Effector memory CD8-positive, alpha-beta T cell (primary cell): ENCODE measurements at places on chromosomes 5 and 9.
A peak's percentile ranks its signal among the peaks of the same experiment; 100 is the strongest.

GRCh38 chr5:92687821-92688722, 892.9 kb downstream of the NR2F1-AS1 start:
- no peak for DNase-seq
- H3K36me3 ChIP-seq, result no peaks in the 10 kb centered on the region

GRCh38 chr5:123297866-123298265, 125.3 kb downstream of the CEP120 start:
- no peaks in the 10 kb centered on the region for H3K4me1 ChIP-seq
- peaks cover 11% of the 10 kb centered on the region for H3K27me3 ChIP-seq
- H3K4me3 ChIP-seq, result no peak overlapping the region
- H3K27ac ChIP-seq, result no peak overlapping the region
- no peak for DNase-seq
- no peaks in the 10 kb centered on the region for H3K36me3 ChIP-seq

DNA sequence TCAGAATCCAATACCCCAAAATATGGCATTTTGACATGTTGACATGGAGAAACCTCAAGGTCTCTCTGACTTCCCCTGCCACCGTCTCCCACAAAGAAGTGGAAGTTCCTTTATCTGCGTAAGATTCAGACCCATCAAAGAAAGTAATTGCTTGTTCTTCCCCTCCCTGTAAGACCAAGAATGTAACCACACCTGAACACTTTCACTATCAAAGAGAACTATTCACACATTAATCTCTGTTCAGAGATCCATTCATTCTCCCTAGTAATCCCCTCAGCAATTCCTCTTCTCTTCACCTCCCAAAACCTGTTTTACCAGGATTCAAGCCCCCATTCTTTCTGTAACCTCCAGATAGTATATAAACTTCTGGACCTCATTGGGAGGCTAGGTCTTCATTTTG, 4.1 kb upstream of the SLC1A1 start:
- no peak overlapping the region for H3K27ac ChIP-seq
- no peak for DNase-seq
- H3K4me1 ChIP-seq, result peaks cover 10% of the 10 kb centered on the region
- peaks cover 15% of the 10 kb centered on the region for H3K27me3 ChIP-seq
- H3K36me3 ChIP-seq, result no peaks in the 10 kb centered on the region

DNA sequence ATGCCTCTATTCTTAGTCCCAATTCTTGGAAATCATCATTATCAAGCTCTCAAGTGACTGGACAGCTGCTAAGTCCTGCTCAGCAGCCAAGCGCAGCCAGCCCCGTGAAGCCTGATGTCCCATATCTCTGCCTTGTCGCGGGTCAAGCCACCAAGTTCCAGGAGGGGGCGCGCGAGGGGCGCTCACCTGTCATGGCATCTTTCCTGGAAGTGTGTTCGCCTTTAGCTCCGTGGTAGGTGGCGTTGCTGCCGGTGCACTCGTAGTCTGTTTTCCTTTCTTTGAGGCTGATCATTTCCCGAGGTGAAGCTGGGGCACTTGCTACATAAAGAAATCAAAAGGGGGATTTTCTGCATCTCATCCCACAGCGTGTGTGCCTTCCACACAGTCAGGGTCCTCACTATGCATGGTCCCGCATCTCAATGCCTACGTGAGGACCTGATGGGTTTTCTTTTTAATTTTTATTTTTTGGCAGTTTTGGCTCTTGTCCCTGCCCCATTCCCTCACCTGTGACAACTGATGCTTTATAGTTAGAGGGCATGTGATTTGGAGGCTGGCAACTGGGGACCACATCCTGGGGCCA, 227.0 kb upstream of the DAP start:
- DNase-seq, result peak; percentile 15
- peaks cover 20% of the 10 kb centered on the region for H3K27me3 ChIP-seq
- H3K4me1 ChIP-seq, result peaks cover 9% of the 10 kb centered on the region
- peak overlapping the region; percentile 15 for H3K4me3 ChIP-seq

DNA sequence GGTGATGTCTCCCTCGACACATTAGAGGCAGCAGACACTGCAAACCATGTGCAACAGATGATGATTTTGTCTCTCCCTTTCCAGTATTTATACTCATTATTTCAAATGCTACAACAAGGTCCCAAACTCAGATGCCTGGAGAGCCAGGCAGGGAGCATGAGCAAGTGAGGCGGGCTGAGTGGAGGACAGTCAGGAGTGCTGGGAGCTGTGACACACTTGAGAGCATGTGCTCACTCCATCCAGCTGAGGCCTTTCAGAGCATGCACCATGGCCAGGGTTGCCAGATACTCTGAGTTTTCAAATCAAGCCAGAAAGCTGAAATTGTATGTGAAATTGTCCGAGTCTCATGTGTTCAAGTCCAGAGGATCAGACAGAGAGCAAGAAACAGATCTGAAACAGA, 55.8 kb upstream of the SLC2A8 start:
- no peaks in the 10 kb centered on the region for H3K27me3 ChIP-seq
- H3K27ac ChIP-seq, result no peak overlapping the region
- H3K36me3 ChIP-seq, result peaks cover 2% of the 10 kb centered on the region
- no peaks in the 10 kb centered on the region for H3K4me1 ChIP-seq
- no peak for DNase-seq

DNA sequence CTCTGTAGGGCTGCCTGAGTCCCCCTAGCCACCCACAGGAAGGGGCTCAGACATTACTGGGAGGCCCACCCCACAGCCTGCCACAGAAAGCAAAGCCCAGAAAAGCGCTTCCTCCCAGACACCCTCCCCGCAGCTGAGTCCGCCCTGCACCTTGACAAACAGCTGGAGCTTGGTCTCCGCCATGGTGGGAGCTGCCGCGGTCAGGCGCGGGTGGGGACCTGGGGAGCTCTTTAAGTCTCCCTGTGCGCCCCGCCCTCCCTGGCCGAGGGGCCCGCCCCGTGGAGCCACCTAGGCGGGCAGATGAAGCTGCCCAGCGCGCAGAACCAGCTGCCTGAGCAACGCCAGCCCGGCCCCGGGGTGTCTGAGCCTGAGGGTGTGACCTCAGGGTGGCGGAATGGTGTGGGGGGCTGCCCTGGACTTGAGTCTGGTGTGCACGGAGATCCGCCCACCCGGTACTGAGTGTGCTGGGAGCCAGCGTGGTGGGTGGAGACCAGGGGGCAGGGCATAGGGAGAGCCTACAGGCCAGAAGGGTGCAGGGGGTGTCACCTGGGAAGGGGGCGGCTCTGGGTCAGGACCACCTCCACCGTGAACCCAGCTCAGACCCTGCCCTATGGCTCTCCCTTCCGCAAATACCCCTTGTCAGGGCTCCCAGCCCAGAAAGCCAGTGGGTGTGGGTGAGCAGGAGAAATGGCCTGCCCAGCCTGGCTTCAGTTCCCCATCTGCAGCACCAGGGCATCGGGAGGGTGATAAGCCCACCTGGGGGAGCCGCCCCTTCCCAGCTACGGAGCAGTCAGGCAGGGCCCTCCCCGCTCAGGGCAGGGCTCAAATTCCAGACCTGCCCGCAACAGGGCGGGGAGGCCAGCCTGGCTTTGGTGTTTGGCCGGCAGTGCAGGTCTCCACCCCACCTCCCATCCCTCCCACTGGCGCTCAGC, at the start of gene CLIC3:
Gene CLIC3 (minus strand): TSS at position 208 of the 932 bp plus-strand sequence. CDS start 25 bp downstream, at position 183.
- peak within 1 kb of the TSS; percentile 95 for H3K4me3 ChIP-seq
- H3K4me1 ChIP-seq, result peaks cover 49% of the 10 kb centered on the region
- peak within 1 kb of the TSS; percentile 99 for H3K27ac ChIP-seq
- peak; percentile 72 for DNase-seq
- H3K27me3 ChIP-seq, result no peaks in the 10 kb centered on the region
- H3K36me3 ChIP-seq, result peaks cover 52% of the 10 kb centered on the region

- no peak overlapping the region for H3K4me3 ChIP-seq
- peaks cover 3% of the 10 kb centered on the region for H3K36me3 ChIP-seq
- no peak for DNase-seq
- no peak overlapping the region for H3K27ac ChIP-seq
Measured at GRCh38 chr5:73587923-73588322, 22.4 kb downstream of the UTP15 start.

GRCh38 chr9:11340654-11341053, 727.9 kb upstream of the PTPRD start:
- H3K27me3 ChIP-seq, result no peaks in the 10 kb centered on the region
- DNase-seq, result no peak
- no peak overlapping the region for H3K27ac ChIP-seq

DNA sequence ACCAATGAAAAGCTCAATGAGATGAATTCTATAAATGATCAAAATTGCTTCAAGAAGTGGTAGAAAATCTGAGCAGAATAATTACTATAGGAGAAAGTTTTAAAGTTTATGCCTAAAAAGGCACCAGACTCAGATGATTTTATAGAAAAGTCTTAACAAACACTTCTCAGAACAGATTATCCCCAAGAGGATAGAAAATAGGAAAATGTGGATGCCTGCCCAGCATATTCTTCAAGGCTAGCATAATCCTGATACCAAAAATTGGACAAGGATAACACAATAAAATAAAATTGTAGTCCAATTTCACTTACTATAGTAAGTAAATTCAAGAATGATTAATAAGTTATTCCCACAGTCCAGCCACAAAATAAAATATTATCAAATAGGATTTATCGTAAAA, 397.0 kb downstream of the NR2F1-AS1 start:
- H3K4me3 ChIP-seq, result no peak overlapping the region
- no peaks in the 10 kb centered on the region for H3K36me3 ChIP-seq
- H3K27me3 ChIP-seq, result no peaks in the 10 kb centered on the region
- H3K27ac ChIP-seq, result no peak overlapping the region
- no peak for DNase-seq
- no peaks in the 10 kb centered on the region for H3K4me1 ChIP-seq

GRCh38 chr5:76855961-76856360, 6.1 kb downstream of the S100Z start:
- no peaks in the 10 kb centered on the region for H3K36me3 ChIP-seq
- peak; percentile 2 for DNase-seq
- H3K4me1 ChIP-seq, result peaks cover 21% of the 10 kb centered on the region

DNA sequence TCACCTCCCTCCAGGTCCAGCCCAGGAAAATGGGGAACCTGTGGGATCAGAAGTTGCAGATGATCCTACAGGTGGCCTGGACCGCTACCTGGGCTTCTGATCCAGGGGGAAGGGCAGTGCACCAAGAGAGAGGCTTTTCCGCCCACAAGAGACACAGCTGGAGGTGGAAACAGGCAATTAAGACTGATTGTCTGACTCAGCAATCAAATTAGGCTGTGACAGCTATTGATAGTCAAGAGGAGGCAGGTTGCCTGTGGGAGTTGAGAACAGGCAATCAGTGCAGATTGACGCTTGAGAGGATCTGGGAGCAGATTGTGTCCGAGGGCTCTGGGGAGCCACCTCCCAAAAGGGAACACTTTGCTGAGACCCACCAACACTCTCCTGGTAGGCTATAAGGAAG, 71.1 kb upstream of the SLC44A1 start:
- peaks cover 2% of the 10 kb centered on the region for H3K36me3 ChIP-seq
- no peak overlapping the region for H3K4me3 ChIP-seq
- no peak for DNase-seq
- no peaks in the 10 kb centered on the region for H3K4me1 ChIP-seq

DNA sequence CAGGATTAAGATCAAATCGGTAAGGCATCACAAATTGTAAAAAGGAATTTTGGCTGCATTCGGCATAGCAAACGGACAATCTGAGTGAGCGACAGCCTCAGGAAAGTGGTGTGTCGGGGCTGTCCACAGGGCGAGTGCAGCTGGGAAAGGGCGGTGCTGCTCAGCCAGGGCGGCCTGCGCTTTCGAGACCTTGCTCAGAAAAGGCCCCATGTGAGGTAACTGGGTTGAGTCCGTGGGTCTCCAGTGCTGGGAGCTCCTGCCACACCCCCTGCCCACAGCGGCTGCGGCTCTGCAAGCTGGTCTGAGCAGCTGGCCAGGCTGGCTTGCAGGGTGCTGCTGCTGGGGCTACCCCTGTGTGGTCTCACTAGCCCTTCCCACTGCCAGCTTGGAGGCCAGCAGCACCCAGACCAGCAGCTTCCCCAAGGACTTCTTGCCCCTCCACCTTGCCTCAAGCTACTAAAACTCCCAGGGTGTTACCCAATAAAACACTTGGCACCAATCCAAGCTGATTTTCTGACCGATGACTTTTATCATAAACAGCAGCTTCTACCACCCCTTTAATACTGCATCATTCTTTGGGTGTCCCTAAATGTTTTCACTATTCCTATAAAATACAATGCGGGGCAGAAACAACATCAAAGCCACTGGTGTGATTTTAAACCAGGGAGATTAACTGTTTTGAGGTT, 6.2 kb downstream of the SURF2 start:
- peaks cover 95% of the 10 kb centered on the region for H3K36me3 ChIP-seq
- H3K4me1 ChIP-seq, result peaks cover 43% of the 10 kb centered on the region
- DNase-seq, result no peak
- H3K27ac ChIP-seq, result peak overlapping the region; percentile 77
- no peak overlapping the region for H3K4me3 ChIP-seq
- no peaks in the 10 kb centered on the region for H3K27me3 ChIP-seq

GRCh38 chr9:83006378-83006777, 56.6 kb downstream of the RASEF start:
- no peaks in the 10 kb centered on the region for H3K27me3 ChIP-seq
- no peak overlapping the region for H3K4me3 ChIP-seq
- H3K36me3 ChIP-seq, result no peaks in the 10 kb centered on the region
- no peak for DNase-seq
- H3K4me1 ChIP-seq, result no peaks in the 10 kb centered on the region
- no peak overlapping the region for H3K27ac ChIP-seq

GRCh38 chr9:131530546-131530919, 530 bp downstream of the UCK1 start:
- H3K36me3 ChIP-seq, result peaks cover 25% of the 10 kb centered on the region
- H3K4me3 ChIP-seq, result peak overlapping the region; percentile 65
- H3K27me3 ChIP-seq, result no peaks in the 10 kb centered on the region
- peaks cover 6% of the 10 kb centered on the region for H3K4me1 ChIP-seq

GRCh38 chr9:88745276-88746001, 210.5 kb downstream of the NXNL2 start:
- no peak overlapping the region for H3K27ac ChIP-seq
- no peaks in the 10 kb centered on the region for H3K4me1 ChIP-seq
- H3K36me3 ChIP-seq, result no peaks in the 10 kb centered on the region

- H3K27me3 ChIP-seq, result peaks cover 78% of the 10 kb centered on the region
- H3K27ac ChIP-seq, result no peak overlapping the region
- no peaks in the 10 kb centered on the region for H3K36me3 ChIP-seq
- H3K4me1 ChIP-seq, result no peaks in the 10 kb centered on the region
- no peak overlapping the region for H3K4me3 ChIP-seq
Measured at GRCh38 chr9:97769208-97769607, 72.1 kb upstream of the XPA start.

DNA sequence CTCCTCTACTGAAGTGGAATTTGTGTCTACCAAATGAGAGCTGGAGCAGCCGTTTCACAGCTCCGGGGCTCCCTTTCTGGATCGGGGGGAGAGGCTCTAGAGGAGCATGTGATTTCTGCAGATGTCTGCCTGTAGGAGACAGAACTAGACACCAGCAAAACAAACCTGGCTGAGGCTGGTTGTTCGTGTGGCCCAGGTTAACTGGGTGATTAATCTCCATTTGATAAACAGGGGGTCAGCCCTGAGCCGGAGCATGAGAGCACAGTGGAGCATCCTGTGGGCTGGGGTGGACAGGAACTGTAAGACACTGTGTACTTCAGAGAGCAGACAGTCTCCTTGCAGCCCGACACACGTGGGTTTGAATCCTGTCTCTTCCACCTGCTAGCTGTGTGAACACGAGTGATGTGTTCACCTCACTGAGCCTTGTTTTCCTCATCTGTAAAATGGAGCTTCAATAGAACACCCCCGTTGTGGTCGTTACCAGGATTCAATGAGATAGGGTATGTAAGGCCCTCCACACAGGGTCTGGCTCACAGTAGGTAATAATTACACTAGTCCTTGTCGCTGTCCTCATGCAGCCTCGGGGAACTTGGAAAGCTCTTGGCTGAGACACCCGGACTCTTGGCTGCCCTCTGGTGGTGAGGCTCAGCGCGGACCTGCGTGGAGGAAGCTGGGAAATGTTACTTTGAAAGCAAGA, 12.9 kb downstream of the CXCL14 start:
- H3K27ac ChIP-seq, result no peak overlapping the region
- H3K4me3 ChIP-seq, result no peak overlapping the region
- H3K36me3 ChIP-seq, result no peaks in the 10 kb centered on the region
- peaks cover 48% of the 10 kb centered on the region for H3K27me3 ChIP-seq

- no peak overlapping the region for H3K27ac ChIP-seq
- H3K36me3 ChIP-seq, result no peaks in the 10 kb centered on the region
- no peak overlapping the region for H3K4me3 ChIP-seq
- DNase-seq, result no peak
Measured at GRCh38 chr9:127589955-127590370, 22.1 kb upstream of the STXBP1 start.
